ENCODE measurements at places on chromosomes 2 and 18. TPM values are rescaled to one million over a fixed set of nuclear protein-coding genes. Genes with fewer than 3 reads are reported as not detected.

GRCh38 chr2:54840559-54841468, 117.4 kb downstream of the EML6 start:
- DNase-seq = no peak

DNA sequence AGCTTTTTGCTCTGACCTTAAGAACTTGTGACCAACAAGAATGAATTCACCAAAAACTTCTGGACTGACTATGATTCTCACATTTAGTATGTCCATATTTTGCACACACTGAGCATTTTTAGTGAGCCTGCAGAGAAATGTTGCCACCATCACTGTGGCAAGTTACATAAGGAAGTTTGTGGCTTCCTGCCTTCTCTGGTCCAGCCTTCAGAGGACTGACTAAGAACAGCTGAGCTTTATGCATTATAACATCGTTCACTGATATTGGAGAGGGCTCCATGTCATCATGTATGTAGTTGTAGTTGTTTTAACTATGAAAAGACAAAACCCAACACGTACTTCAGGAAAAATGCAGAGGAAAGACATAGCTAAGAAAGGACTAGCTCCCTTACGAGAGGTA, 218.0 kb upstream of the CRIM1 start:
- no peak for DNase-seq

DNA sequence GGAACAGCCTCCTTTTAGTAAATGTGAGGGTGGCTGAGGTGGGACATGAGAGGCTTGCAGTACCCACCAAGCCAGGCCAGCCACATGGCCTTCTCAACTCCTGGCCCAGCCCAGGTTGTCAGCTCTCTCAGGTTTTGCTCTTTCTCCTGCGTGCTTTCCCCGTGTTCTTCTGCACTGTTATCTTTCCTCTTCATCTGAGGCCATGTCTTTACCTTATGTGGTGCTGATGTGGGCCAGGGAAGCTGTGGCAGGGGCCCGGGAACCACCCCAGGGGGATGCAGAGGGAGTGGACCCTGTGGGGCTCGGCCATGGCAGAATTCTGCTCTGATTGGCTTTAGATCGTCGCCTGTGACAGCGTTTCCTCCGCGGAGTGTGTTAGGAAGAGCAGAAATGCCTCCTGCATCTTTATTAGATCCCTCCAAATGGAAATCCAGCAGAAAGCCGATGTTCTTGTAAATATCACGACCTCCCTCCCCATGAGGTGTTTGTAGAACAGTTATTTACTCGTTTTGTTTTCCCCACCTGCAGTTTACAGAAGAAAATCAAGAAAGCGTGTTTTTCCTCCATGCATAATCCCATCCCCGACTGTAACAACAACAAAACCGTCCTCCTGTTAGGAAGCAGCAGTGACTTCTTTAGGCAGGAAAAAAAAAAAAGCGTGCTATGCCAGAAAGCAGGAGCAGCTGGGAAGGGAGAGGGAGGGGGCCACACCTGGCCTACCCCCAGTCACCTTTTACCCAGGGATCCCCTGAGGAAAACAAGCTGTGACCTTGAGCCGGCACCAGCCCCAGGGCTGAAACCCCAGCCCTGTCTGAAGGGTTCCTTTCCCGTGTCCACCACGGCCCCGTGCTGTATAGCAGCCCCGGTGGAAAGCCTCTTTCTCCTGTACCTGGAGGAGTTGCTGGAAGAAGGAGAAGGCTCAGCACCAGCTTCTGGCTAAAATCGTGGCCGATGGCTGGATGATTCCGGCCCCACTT, 54.8 kb downstream of the HPCAL1 start:
- DNase-seq = no peak

- no peak for DNase-seq
Observed at GRCh38 chr2:5673145-5674025, 18.8 kb upstream of the SOX11 start.

DNA sequence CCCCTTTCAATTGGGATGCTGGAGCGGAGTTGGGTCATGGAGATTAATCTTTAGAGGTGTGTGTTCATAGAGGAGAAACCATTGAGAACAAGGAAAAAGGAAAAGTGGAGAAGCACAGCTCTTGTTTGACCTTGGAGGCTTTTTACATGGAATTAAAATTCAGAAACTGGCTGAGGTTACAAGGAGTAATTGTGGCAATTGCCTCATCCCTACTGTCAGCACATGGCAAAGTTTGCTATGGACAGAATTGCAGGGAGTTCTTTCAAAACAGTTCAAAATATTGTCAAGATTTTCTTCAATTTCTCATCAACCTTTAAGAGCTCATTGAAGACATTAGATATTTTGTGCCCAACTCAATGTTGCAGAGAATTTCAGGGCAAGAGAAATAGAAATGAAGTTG, 232.7 kb downstream of the SLC8A1 start:
- DNase-seq = no peak

GRCh38 chr2:129002751-129003150, 684.1 kb upstream of the HS6ST1 start:
- no peak for DNase-seq

The LANCL1 gene
- polyA plus RNA-seq = 88.3 TPM

The CXCR1 gene
- polyA plus RNA-seq = not detected

The SPATA3 gene
- polyA plus RNA-seq = not detected

The STPG4 gene
- not detected for polyA plus RNA-seq

The PUM2 gene
- 112 TPM for polyA plus RNA-seq

Measured in right renal cortex interstitium (tissue), 3 donors.